ENCODE measurements at places on chromosomes 3 and 15. TPM values are rescaled to one million over a fixed set of nuclear protein-coding genes. Genes with fewer than 3 reads are reported as not detected.

TM4SF18 gene
- total RNA-seq, result 29.7 TPM

TMEM40 gene
- 0.28 TPM for total RNA-seq

ADAMTS9 gene
- 0.63 TPM for total RNA-seq

SLMAP gene
- 17.4 TPM for total RNA-seq

ITGA11 gene
- 4.3 TPM for total RNA-seq

SOX14 gene
- not detected for total RNA-seq

HCN4 gene
- total RNA-seq, result 0.38 TPM

POPDC2 gene
- 0.37 TPM for total RNA-seq

SPATA16 gene
- total RNA-seq, result not detected

CCDC54 gene
- total RNA-seq, result not detected

SLC27A2 gene
- total RNA-seq, result 33.5 TPM

SLC2A2 gene
- total RNA-seq, result not detected

SEC61A1 gene
- total RNA-seq, result 121 TPM

P3H2 gene
- total RNA-seq, result 43.4 TPM

MESP2 gene
- total RNA-seq, result 0.52 TPM

PLCH1 gene
- total RNA-seq, result 0.92 TPM

CRTC3 gene
- 23.8 TPM for total RNA-seq

CLSTN2 gene
- 0.04 TPM for total RNA-seq

PP2D1 gene
- not detected for total RNA-seq

PDE8A gene
- 25.2 TPM for total RNA-seq

SEMA7A gene
- total RNA-seq, result 1.6 TPM

TUSC7 gene
- not detected for total RNA-seq

OSTN gene
- total RNA-seq, result not detected

MAGEL2 gene
- total RNA-seq, result not detected

IGDCC3 gene
- 0.10 TPM for total RNA-seq

DUOXA2 gene
- total RNA-seq, result not detected

DOCK3 gene
- 0.38 TPM for total RNA-seq

PLS1 gene
- 11.1 TPM for total RNA-seq

WDR76 gene
- total RNA-seq, result 11.1 TPM

STARD5 gene
- 1.4 TPM for total RNA-seq

KLHL6 gene
- not detected for total RNA-seq

GPD1L gene
- total RNA-seq, result 18.3 TPM

BNIP2 gene
- 68.3 TPM for total RNA-seq

MYRIP gene
- not detected for total RNA-seq

SLC12A1 gene
- total RNA-seq, result not detected

SCN5A gene
- 0.89 TPM for total RNA-seq

CSPG5 gene
- 0.89 TPM for total RNA-seq

MAP2K1 gene
- total RNA-seq, result 86.6 TPM

SENP8 gene
- 2.3 TPM for total RNA-seq

TMEM212 gene
- not detected for total RNA-seq

ZIC4 gene
- not detected for total RNA-seq

HIGD2B gene
- total RNA-seq, result not detected

TRPC1 gene
- 8.6 TPM for total RNA-seq

PLOD2 gene
- total RNA-seq, result 85.1 TPM

PCNP gene
- 111 TPM for total RNA-seq

CISH gene
- total RNA-seq, result 0.63 TPM

DAZL gene
- not detected for total RNA-seq

CERS3 gene
- not detected for total RNA-seq

HES1 gene
- 11.3 TPM for total RNA-seq

FOXB1 gene
- total RNA-seq, result not detected

TTLL13 gene
- total RNA-seq, result 0.57 TPM

KCNAB1 gene
- total RNA-seq, result not detected

ALDH1A2 gene
- total RNA-seq, result 0.15 TPM

ZNF717 gene
- total RNA-seq, result 3.7 TPM

Data from A549 treated with AZD2906 at 1 μM for 4 hours (cell line).